Smooth muscle cell of trachea (primary cell): ENCODE measurements at places on chromosomes 3 and 15. TPM values are rescaled to one million over a fixed set of nuclear protein-coding genes. Genes with fewer than 3 reads are reported as not detected.

Gene C3orf85
- not detected in 2 replicates for total RNA-seq

Gene HRH1
- 17.2 and 35.6 TPM in 2 replicates for total RNA-seq

Gene UBE2E1
- total RNA-seq, result 131 and 141 TPM in 2 replicates

Gene ISLR2
- total RNA-seq, result not detected in 2 replicates

Gene SAMMSON
- not detected in 2 replicates for total RNA-seq

Gene IL17RE
- 1.5 and 2.8 TPM in 2 replicates for total RNA-seq

Gene RIOX2
- total RNA-seq, result 33.3 and 38.9 TPM in 2 replicates

Gene ZNF774
- 1.5 and 1.9 TPM in 2 replicates for total RNA-seq

Gene MKRN3
- total RNA-seq, result 1.3 and 3.0 TPM in 2 replicates

Gene SLC35G2
- total RNA-seq, result 11.4 and 15.3 TPM in 2 replicates

Gene LRRIQ4
- not detected in 2 replicates for total RNA-seq

Gene ATP2B2
- total RNA-seq, result not detected in 2 replicates

Gene GPR62
- total RNA-seq, result under 0.01 TPM in 1 of 2 replicates, not detected in the other

Gene PSTPIP1
- total RNA-seq, result 0.17 and 0.73 TPM in 2 replicates

Gene MELTF
- total RNA-seq, result 4.9 and 16.2 TPM in 2 replicates

Gene SGO1
- 0.17 and 9.9 TPM in 2 replicates for total RNA-seq

Gene CISH
- total RNA-seq, result 0.73 and 1.3 TPM in 2 replicates

Gene ARL13B
- total RNA-seq, result 7.0 and 7.9 TPM in 2 replicates

Gene IQCF5
- total RNA-seq, result not detected in 2 replicates

Gene ARGFX
- total RNA-seq, result not detected in 2 replicates

Gene MST1R
- total RNA-seq, result 1.7 and 1.9 TPM in 2 replicates

Gene RNU5B-1
- total RNA-seq, result not detected in 2 replicates

Gene TRPM1
- total RNA-seq, result not detected in 2 replicates

Gene CDC25A
- 1.3 and 2.6 TPM in 2 replicates for total RNA-seq

Gene TMEM212
- total RNA-seq, result not detected in 2 replicates

Gene GNAT1
- total RNA-seq, result not detected in 2 replicates

Gene PPP1R14D
- not detected in 2 replicates for total RNA-seq

Gene GPR87
- total RNA-seq, result 0.17 and 0.29 TPM in 2 replicates

Gene KLF15
- total RNA-seq, result 3.2 and 4.1 TPM in 2 replicates
